Dermis blood vessel endothelial cell (primary cell): ENCODE measurements at places on chromosomes 13 and 19. TPM values are rescaled to one million over a fixed set of nuclear protein-coding genes. Genes with fewer than 3 reads are reported as not detected.

DNA sequence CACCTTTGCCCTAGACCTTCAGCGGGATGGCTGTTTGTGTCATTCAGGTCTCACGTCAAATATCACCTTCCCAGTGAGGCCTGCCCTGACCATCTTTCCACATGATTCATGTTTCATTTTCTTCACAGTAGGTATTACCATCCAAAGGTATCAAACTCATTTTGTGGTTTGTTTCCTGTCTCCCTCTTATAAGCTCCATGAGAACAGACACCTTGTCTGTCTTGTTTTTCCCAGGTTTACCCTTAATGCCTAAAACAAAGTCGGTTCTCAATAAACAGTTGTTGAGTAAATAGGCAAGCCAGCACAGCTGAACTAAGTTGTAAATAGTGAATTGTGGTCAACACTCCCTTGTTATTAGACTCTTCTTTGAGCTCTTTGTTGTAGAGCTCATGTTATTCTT lies 122.6 kb upstream of the GJB6 start:
- no peak for DNase-seq

DNA sequence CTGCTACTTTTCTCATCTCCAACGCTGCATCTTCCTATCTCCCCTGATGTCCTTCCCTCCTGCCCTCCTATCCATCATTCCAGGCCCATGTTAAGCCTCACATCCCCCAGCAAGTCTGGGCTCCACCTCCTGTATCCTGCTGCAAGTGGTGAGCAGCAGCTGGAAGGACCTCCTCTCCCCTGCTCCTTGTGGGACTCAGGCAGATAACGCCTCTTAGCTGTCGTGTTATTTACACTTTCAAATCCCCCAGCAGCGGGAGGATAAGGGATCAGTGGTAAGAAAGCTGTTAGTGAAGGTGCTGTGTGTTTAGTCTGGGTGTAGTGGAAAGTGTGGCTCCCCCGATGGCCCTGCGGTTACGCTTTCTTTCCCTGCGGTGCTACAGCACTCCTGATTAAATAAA lies 211.9 kb downstream of the ZNF536 start:
- no peak for DNase-seq

- DNase-seq: no peak
These were observed 6.7 kb upstream of the PAN3 start for GRCh38 chr13:28131646-28132045.

- DNase-seq: no peak
These were observed at the start of gene SLC1A6 for GRCh38 chr19:14979476-14980255. Gene SLC1A6, minus strand, starts transcription at chr19:14979864. Its CDS starts 6,954 bp downstream, at chr19:14972910.

GRCh38 chr13:47175172-47175866 lies 278.5 kb upstream of the HTR2A start:
- no peak for DNase-seq

- DNase-seq: no peak
These were observed 51.8 kb upstream of the ZNF681 start for GRCh38 chr19:23810496-23810895.

- DNase-seq: no peak
These were observed 218.2 kb upstream of the SLC10A2 start for GRCh38 chr13:103284466-103284865.

GRCh38 chr13:32028711-32029110 lies 2.9 kb upstream of the FRY start:
- no peak for DNase-seq

DNA sequence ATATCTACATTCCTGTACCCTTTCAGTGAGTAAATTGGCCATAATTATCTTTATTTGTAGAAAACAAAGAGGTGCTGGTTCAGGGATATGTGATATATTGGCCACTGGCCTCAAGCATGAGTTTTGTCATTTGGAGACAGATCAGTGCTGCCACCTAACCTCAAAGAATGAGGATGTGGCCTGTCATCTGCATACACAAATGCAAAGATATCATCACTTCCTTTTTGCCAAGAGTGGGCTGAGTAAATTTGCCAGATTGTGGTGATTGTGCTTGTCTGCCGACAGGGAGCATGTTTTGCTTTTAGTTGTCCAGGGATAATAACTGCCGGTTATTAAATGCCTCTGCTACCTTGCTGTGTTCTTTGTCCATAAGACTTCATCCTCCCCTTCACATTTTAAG lies 44.2 kb downstream of the WASF3 start:
- peak; percentile 77 for DNase-seq

DNA sequence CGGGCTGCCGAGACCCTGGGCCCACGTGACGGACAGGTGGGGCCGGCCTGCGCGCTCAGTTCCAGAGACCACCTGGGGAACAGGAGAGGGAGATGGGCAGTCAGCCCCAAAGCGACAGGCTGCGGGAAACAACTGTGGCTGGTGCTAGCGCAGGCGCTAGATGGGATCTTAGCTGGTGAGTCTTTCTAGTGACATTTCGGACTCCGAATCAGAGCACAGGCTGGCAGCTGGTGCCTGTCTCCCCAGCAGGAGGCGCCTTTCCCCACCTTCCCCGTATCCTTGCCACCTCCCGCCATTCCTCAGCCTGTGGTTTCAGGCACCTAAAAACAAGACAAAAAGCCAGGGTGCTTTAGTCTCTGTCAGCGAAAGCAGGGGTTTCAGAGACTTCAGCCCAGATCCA lies 19.4 kb upstream of the RANBP3 start:
- no peak for DNase-seq

DNA sequence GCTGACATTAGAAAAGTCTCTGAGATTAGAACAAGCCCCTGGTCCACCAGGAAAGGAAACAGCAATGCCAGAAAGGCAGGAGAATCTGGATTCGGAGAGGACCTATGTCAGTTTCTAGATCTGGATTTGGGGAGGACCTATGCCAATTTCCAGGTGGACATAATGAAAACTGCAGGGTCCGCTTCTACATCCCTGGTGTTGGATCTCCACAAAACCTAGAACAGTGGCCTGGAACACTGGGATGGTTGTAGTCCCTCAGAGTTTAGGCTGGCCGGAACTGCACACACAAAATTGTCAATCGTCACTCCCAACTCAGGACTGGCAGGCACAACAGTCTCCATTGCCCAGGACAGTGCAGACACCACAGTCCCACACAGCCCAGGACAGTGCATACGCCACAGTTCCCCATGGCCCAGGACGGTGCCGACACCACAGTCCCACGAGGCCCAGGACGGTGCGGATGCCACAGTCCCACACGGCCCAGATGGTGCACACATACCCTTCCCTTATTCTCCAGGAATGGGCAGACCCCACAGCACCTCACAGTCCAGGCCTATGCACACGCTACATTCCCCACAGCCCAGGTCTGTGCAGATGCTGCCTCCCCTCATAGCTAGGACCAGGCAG lies 341.7 kb downstream of the UQCRFS1 start:
- no peak for DNase-seq

DNA sequence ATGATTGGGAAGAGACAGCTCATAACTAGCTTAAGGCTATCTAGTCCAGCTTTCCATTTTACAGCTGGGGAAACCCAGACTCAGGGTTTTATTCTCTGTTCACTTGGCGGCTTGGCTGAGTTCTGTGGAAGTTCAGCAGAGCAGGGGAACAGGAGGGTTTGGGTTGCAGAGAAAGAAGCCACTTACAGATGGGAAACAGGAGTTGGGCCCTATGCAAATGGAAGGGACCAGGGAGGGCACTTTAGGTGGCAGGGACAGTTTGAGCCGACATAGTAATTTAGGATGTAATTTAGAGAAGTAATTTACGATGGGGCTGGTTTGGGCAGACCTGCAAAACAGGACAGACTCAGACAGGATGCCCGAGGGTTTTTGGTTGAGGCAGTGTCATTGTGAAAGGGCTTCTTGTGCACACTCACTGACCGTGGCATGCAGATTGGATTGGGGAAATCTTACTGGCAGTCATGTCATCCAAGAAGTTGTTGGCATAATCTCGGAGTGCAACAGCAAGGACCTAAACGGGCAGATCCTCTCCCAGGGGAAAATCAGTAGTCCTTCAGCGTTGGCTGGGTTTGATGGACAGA lies 47.3 kb upstream of the GPR183 start:
- no peak for DNase-seq

DNA sequence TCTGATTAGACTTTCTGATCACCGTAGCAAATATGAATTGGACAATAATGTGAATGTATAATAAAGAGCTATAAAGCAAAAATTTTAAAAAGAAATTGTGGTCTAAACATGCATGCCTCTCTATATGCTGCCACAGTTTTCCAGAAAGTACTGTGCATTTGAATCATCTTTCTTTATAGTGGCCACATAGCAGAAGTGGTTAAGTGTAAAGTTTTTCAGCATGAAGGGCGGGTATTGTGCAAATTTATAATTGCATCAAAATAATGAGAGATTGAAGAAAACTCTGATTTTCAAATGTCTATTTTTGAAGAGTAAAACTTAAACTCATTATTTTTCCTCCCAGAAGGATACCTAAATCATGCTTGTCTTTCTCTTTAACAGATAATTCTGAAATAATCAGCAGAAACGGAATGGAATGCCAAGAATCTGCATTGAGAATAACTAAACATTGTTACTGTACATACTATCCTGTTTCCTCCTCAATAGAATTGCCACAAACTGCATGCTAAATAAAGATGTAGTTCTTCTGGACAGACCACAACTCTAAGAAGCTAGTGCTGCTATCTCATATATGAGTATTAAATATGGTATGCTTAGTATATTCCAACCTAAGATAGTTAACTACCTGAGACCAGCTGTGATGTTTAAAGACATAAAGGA lies 42.9 kb upstream of the RAP2A start:
- DNase-seq: no peak

DNA sequence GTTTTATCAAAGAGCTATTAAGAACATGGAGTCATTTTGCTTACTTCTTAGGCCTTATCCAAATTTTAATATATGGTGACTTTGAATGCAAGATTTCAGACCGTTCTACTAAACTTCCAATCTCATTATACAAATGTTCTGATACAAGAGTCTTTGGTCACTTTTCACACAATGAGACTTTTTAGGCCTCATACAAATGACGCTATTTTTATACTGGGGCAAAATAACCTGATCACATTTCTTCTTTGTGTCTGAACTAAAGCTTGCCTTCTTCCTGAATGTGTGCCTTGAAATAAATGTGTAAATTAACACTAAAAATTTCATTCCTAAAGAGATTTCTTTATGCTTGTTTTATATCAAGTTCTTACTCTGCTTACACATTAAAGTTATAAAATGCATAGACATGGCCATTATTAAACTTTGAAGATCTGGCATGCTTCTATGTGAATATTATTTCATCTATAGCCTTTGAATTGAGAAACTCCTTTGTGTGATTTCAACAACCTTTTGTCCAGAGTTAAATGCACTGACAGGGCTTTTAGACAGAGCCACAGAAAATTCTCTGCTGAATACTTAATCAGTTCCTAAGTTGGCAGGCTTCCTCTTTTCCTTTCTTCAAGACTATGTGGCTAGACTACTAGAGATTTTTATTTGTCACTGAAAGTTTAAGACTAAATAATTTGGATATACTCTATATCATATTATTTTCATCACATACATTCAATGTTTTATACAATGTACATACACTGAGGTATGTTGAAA lies 86.1 kb downstream of the EDNRB start:
- no peak for DNase-seq

DNA sequence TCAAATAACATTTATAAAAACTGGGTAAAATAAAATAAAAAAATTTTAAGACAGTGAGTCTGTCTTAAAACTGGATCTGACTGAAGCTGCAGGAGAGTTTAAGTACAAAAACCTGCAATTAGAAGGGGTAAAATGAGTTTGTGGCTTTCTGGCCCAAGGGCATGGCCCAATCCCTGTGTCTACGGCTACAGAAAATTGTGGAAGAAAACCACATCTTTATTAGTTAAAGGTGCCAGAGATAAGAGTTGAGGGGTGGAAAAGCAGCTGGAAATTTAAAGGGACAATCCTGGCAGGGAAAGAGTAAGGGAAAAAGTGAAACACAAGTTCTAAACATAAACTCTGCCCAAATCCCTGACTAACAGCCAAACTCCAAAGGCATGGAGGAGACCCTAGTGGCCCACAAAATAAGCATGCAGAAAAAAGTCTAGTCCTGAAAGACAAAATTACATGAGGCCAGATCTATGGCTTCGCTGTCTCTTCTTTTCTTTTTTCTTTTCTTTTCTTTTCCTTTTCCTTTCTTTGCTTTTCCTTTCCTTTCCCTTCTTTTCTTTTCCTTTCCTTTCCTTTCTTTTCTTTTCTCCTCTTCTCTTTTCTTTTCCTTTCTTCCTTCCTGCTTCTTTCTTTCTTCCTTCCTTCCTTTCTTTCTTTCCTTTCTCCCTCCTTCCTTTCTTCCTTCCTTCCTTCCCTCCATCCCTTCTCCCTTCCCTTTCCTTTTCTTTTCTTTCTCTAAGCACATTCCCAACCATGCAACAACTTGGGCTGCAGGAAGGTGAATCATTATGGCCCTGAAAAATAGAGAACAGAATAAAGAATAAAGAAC lies 23.5 kb upstream of the DLEU7 start:
- DNase-seq: no peak

SBK3 gene
- 0.17 and 0.74 TPM in 2 replicates for total RNA-seq

ZNF613 gene
- total RNA-seq: 7.7 and 8.5 TPM in 2 replicates

GJA3 gene
- total RNA-seq: under 0.01 TPM in 1 of 2 replicates, not detected in the other

TMPRSS9 gene
- under 0.01 and 0.14 TPM in 2 replicates for total RNA-seq

GPALPP1 gene
- 28.4 and 29.5 TPM in 2 replicates for total RNA-seq

RXFP2 gene
- total RNA-seq: not detected in 2 replicates

ONECUT3 gene
- not detected in 2 replicates for total RNA-seq

CDC37 gene
- 367 and 370 TPM in 2 replicates for total RNA-seq
